ENCODE measurements at places on chromosomes 7 and 10. TPM values are rescaled to one million over a fixed set of nuclear protein-coding genes. Genes with fewer than 3 reads are reported as not detected.

CFAP69 gene
- 6.9 TPM for total RNA-seq

FAM180A gene
- not detected for total RNA-seq

PTF1A gene
- total RNA-seq: not detected

GALNT17 gene
- total RNA-seq: 26.3 TPM

PLPP4 gene
- 15.0 TPM for total RNA-seq

NOC3L gene
- 17.7 TPM for total RNA-seq

CELF2 gene
- 129 TPM for total RNA-seq

ANLN gene
- 12.8 TPM for total RNA-seq

CPA2 gene
- total RNA-seq: not detected

MALRD1 gene
- total RNA-seq: 2.7 TPM

COL28A1 gene
- total RNA-seq: 0.74 TPM

AKR1C8 gene
- not detected for total RNA-seq

NKX2-3 gene
- total RNA-seq: under 0.01 TPM

HOXA4 gene
- total RNA-seq: not detected

NPVF gene
- total RNA-seq: not detected

PAX4 gene
- total RNA-seq: not detected

All from temporal lobe (tissue), 4 donors.